Subcutaneous adipose tissue (tissue), 4 donors: ENCODE measurements at places on chromosomes 1 and 21. TPM values are rescaled to one million over a fixed set of nuclear protein-coding genes. Genes with fewer than 3 reads are reported as not detected.

SPATA46 gene
- total RNA-seq, result not detected

OSBPL9 gene
- 85.7 TPM for total RNA-seq

KLHDC7A gene
- 4.7 TPM for total RNA-seq

CYP2J2 gene
- not detected for total RNA-seq
